Stimulated activated CD4-positive, alpha-beta T cell treated with anti-CD3 and anti-CD28 coated beads, Interleukin-2, amount 100 ng/mL, for 4 hours (primary cell): ENCODE measurements at places on chromosomes 7 and 10.

- DNase-seq = no peak
Measured at GRCh38 chr10:71008150-71008549, 119.8 kb upstream of the PCBD1 start.

GRCh38 chr10:3902054-3902808 is 117.2 kb upstream of the KLF6 start:
- no peak for DNase-seq

DNA sequence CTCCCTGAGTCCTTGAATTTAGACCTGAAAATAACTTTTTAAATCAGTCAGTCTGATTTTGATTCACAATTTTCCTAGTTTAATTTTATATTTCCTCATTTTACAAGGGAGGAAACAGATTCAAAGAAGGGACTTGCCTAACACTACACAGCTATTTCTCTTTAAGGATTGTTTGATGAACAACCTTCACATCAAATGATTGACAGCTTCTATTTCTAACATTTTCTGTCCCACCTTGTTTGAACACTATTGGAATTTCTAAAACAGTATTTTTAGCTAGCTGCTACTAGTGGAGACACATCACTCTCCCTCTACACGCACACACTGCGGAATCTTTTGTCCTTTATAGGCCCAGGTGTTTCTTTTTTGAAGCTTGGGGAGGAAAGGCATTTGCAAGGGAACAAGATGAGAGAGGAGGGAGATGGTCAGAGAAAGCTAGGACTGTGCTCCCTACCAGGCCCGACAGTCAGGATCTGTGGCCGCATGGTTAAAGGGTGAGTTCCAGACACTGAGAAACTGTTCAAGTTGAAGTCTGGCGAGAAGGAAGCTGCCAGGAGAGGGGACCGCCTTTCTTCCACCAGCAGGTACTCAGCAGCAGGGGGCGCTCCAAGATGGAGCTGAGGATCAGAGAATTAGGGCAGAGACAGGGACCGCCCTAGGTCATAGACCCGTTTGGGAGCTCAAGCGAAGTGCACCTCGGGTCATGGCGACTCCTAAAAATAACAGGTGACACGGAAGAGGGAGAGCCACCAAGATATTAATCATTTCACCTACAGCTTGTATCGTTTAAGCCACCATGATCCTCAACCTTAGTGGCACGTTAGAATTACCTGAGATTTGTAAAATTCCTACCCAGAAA is 49.7 kb downstream of the DNAJC12 start:
- peak; percentile 69 for DNase-seq

GRCh38 chr10:123408660-123409059 is 254.5 kb downstream of the BUB3 start:
- DNase-seq = no peak

- DNase-seq = no peak
Measured at GRCh38 chr10:49632406-49633317, 18.8 kb downstream of the CHAT start.

- no peak for DNase-seq
Measured at GRCh38 chr10:131825150-131825848, 75.5 kb upstream of the PPP2R2D start.

DNA sequence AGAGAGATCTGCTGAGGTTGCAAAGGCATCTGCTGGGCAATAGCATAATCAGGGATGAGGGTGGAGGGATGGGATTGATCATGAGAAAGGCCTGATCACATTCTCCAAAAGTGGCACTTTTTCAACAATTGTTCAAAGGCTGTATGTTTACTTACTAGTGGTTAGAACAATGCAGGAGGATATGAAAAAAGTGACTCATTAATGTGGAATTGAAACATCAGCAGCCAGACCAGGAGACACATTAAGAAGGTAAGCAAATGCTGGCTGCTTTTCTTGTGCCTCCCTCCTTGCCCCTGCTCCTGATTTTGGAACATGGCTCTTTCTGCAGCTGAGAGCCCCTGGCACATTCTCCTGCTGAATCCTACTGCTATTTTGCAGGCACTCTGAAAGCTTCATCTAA is 63.5 kb downstream of the FAM204A start:
- no peak for DNase-seq

DNA sequence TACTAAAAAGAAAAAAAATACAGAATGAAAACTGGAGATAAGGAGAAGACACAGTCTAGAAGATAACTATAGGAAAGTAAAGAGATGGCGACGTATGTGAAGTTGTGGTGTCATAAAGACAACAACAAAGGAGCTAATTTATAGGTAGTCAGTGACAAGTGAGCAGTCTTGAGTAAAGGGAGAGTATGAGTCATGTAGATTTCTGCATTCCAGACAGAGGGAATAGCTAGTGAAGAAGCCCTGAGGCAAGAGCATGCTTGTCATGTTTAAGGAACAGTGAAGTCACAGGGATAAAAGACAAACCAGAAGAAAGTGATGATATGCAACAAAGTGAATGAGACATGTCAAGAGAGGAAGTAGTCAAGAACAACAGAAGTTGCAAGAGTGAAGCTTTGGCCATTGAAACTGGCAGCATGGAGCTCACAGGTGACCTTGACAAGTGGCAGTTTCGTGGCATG is 2.3 kb upstream of the MIOS start:
- DNase-seq = no peak

DNA sequence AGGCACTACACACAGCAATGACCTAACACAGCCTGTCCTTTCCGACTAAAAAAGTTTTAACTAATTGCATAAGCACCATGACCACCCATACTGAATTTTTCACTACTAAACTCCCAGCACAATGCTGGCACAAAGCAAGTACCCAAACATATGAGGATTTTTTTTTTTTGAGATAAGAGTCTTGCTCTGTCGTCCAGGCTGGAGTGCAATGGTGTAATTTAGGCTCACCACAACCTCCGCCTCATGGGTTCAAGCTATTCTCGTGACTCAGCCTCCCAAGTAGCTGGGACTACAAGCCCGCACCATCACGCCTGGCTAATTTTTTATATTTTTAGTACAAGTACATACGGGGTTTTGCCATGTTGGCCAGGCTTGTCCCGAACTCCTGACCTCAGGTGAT is 5.1 kb downstream of the UBE2H start:
- no peak for DNase-seq

DNA sequence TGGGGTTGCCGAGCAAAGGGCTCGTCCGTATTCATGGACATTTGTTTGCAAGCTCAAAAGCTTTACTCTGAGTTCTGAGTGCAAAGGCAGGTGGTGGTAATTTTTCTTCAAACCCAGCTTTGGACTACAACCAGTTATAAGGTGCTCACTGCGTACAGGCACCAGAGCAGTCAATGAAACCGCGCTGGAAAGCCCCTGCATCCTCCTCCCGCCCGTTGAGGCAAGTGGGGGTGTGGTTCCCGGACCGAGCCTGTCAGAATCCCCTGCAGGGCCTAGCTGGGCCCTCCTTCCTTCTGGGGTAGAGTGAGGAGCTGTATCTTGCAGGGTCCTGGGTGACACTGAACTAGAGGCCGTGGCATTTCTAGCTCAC is 22.3 kb downstream of the AMZ1 start:
- DNase-seq = peak; percentile 25

GRCh38 chr7:148715027-148715426 is 16.3 kb downstream of the CUL1 start:
- DNase-seq = no peak

DNA sequence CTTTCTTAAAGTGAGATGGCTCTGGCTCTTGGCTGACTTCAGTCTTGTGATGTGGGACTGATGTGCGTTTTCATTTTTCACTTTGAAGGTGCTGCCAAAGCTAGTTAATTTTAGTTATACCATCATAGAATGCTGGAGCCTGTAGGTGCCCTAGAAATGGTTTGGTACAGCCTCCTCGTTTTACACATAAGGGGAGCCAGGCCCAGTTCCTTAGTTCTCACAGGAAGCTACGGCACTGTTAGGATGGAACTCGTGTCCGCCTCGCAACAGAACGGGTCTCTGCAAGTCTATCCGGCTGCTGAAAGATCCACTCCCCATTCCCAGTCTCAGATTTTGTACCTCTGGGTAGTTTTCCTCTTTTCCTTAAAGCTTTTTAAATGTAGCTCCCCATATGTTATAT is 173.2 kb upstream of the PRPS1L1 start:
- DNase-seq = no peak

GRCh38 chr7:20450536-20450935 is 119.8 kb downstream of the ITGB8 start:
- DNase-seq = no peak

DNA sequence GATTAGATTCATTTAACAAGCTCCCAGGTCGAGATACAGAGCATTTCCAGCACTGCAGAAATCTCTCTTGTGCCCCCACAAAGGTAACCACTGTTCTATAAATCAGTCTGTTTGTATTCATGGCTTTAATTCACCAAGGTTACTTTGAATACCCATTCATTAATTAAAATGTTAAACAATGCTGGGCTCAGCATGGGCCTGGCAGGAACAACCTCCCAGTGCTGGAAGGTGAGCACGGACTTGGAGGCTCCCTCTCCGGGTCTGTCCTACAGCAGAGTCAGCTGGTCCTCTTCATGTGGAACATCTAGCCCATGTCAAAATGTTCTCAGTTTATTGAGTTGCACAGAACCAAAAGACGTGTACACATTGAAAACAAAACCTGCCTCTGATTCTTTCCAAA is 15.6 kb upstream of the EFCAB10 start:
- no peak for DNase-seq

GRCh38 chr7:91425149-91425548 is 160.9 kb downstream of the FZD1 start:
- no peak for DNase-seq

GRCh38 chr10:116403740-116404250 is 23.9 kb upstream of the PNLIPRP3 start:
- no peak for DNase-seq

DNA sequence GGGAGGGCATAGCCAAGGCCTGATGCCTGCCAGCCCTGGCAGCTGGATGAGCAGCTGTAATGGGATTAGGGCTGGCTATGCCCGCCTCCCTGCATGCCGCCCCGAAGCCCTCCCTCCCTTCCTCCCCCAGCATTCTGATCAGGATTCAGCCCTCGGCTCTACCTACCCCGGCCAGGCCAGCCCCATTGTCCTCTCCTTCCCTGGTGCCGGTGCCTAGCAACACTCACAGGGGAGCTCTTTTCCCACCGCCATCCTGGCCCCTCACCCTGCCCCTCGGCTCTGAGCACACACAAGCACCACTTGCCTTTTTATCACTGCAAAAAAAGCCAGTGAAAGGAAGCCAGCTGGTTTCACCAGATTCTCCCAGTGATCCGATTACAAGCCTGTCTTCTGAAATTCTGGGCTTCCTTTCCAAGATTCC is 9.0 kb upstream of the ADCYAP1R1 start:
- DNase-seq = no peak

DNA sequence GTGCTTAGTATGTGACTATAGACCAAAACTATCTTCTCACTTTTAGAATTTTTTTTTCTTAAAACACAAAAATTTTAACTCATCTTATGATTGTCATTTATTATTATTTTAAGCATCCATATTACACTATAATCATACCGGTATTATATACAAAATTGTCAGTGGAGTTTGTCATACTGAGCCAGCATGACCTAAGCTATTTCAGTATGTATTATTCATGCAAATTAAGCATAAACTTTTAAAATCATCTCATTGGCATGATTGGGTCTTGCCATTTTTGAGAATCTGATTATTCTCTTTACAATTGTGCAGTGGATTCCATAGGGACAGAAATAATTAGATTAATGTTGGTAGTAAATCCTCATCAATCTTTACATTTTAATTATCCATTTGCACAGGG is 46.2 kb upstream of the STMP1 start:
- no peak for DNase-seq

DNA sequence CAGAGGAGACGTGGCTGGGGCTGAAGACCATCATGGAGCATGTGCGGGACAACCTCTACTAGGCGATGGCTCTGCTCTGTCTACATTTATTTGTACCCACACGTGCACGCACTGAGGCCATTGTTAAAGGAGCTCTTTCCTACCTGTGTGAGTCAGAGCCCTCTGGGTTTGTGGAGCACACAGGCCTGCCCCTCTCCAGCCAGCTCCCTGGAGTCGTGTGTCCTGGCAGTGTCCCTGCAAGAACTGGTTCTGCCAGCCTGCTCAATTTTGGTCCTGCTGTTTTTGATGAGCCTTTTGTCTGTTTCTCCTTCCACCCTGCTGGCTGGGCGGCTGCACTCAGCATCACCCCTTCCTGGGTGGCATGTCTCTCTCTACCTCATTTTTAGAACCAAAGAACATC is 22.0 kb upstream of the CPA5 start:
- no peak for DNase-seq

DNA sequence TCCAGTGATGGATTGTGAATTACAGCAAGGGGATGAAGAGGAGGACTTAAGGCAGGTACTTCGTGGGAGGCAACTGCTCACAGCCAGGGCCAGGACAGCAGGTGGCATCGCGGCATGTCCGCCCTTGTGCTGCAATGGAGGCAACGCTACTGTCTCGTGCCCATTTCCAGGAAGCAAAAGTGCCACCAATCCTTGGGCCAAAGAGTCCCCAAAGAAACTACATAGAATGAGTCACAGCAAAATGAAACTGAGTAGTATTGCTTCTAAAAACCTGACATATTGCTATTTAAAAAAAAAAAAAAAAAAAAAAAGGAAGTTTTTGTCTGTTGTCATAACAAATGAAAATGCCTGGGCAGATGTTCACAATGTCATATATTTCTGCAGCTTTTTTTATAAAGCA is 46.6 kb downstream of the RSU1 start:
- no peak for DNase-seq

GRCh38 chr7:137880432-137880831 is 33.7 kb upstream of the DGKI start:
- DNase-seq = no peak

DNA sequence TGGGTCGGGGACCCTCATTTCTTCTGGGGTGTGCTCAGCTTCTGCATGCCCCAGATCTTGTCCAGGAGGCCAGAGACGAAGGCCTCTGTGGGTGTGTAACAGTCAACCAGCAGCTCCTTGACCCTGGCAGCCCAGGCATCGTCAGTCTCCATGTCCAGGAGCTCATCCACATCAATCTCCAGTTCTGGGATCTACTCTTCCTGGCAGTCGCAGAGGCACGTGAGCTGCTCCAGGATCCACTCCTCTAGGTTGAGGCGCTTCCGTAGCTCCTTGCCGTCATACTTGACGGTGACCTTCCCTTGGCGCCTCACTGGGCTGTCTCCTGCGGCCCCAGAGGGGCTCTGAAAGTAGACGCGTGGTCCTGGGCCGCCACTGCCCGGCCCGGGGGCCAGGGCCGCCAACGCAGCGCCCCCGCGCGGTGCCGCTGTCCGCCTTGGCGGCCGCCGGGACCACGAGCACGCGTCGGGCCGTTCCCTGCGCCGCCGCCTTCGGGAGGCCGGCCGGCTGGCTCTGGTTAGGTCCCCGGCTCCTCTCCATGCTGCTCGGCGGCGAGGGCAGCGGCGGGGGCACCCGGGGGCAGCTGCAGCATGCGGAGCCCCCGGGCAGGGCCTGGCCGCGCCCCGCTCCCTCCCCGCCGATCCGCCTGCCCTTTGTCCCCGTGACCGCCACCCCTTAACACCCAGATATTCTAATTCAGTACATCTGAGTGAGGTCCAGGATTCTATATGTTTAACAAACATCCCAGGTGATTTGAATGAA is 170.5 kb downstream of the SEPTIN7 start:
- no peak for DNase-seq

GRCh38 chr10:33412653-33413361 is 78.3 kb upstream of the NRP1 start:
- no peak for DNase-seq
